ENCODE measurements at places on chromosomes 2 and 18.

GRCh38 chr2:226434702-226435101, 364.9 kb downstream of the IRS1 start:
- DNase-seq, result no peak
- peaks cover 30% of the 10 kb centered on the region for H3K27me3 ChIP-seq
- H3K36me3 ChIP-seq, result no peaks in the 10 kb centered on the region
- H3K27ac ChIP-seq, result no peak overlapping the region
- no peaks in the 10 kb centered on the region for H3K4me1 ChIP-seq

DNA sequence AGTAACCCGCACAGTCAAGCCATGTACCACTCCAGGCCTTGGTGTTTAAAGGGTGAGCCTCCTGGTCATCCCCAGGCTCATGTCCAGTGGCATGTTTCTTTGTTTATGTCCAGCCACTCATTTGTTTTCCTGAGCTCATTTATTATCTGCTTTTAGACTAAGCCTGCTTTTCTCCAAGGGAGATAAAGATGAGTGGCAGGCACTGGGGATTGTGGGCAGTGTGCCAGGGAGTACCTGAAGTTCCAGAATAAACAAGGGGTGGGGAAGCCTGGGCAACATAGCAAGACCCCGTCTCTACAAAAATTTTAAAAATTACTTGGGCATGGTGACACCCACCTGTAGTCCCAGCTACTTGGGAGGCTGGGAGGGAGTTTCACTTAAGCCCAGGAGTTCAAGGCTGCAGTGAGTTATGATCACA, 1.9 kb downstream of the ANXA4 start:
- H3K4me1 ChIP-seq, result peaks cover 23% of the 10 kb centered on the region
- no peak overlapping the region for H3K27ac ChIP-seq
- no peak overlapping the region for H3K4me3 ChIP-seq
- H3K27me3 ChIP-seq, result no peaks in the 10 kb centered on the region
- H3K36me3 ChIP-seq, result peaks cover 3% of the 10 kb centered on the region
- DNase-seq, result no peak

GRCh38 chr2:127644066-127645025, 1.6 kb upstream of the GPR17 start:
- H3K4me1 ChIP-seq, result peaks cover 26% of the 10 kb centered on the region
- H3K27ac ChIP-seq, result peak overlapping the region; percentile 39
- DNase-seq, result no peak
- H3K4me3 ChIP-seq, result no peak overlapping the region

DNA sequence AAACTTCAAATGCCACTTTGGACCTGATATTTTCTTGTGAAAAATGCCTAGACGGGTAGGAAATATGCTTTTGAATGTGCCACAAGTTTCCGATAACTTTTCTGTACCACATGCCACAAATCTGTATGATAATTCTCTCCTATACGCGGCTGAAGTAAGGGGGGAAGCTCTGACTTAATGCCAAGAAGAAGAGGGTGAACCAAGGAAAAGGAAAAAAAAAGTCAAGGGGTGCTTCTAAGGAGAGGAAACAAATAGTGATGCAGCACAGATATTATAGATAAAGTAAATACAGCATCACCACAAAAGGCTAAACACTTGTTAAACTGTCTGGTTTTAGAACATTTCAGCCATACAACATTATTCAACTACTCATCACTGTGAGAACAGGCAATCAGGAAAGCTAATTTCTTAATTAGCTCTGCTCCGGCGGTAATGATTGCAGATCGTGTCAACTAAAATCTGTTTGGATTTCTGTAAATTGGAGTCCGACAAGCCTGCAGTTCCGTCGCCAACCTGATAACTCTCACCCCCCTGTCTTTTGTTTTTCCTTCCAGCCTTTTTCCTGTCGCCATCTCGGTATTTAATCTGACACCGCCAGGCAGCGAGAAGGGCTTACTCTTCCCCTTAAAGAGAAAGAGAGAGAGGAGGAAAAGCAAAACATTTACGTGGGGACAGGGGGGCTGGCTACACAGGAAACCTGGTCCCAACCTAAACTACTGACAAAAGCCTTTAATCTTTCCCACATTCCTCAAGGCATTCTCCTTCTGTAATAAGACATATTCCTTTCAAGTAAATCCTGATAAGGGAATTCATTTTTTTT, 67.5 kb downstream of the ZEB2 start:
- H3K27ac ChIP-seq, result peak overlapping the region; percentile 6
- peaks cover 22% of the 10 kb centered on the region for H3K4me1 ChIP-seq
- no peaks in the 10 kb centered on the region for H3K36me3 ChIP-seq

- DNase-seq, result no peak
- H3K36me3 ChIP-seq, result no peaks in the 10 kb centered on the region
- no peak overlapping the region for H3K27ac ChIP-seq
- H3K4me1 ChIP-seq, result no peaks in the 10 kb centered on the region
- H3K4me3 ChIP-seq, result no peak overlapping the region
- H3K27me3 ChIP-seq, result peaks cover 14% of the 10 kb centered on the region
Measured at GRCh38 chr2:151114874-151115273, 146.8 kb downstream of the RBM43 start.

GRCh38 chr2:80328159-80328571, 23.6 kb upstream of the LRRTM1 start:
- no peaks in the 10 kb centered on the region for H3K27me3 ChIP-seq
- no peak for DNase-seq
- H3K4me1 ChIP-seq, result no peaks in the 10 kb centered on the region

DNA sequence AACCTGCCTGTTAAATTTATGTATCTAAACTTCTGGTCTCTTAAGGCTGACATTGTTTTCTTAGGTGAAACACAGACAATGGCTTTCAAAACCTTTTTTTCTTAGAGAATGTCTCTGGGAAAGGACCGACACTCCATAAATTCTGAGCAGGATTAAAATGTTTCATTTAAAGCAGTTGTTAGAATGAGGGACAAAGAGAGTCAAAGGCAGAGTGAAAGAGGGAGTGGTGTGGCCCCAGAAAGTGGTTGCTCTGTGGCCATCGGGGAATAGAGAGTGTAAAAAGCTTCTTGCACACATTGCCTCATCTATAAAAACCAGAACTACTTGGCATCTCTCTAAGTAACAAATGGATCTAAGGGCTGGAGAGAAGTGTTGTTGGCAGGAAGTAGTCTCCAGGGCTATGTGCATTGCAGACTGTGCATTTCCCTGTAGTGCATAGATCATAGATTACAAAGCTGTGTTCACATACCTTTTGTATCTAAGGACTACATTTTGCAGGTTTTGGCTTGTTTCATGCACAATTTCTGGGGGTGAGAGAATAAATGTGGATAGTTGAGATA, 3.6 kb downstream of the RPRM start:
- no peak for DNase-seq
- no peaks in the 10 kb centered on the region for H3K36me3 ChIP-seq
- H3K27me3 ChIP-seq, result peaks cover 66% of the 10 kb centered on the region
- no peak overlapping the region for H3K27ac ChIP-seq
- no peak overlapping the region for H3K4me3 ChIP-seq
- peaks cover 15% of the 10 kb centered on the region for H3K4me1 ChIP-seq

DNA sequence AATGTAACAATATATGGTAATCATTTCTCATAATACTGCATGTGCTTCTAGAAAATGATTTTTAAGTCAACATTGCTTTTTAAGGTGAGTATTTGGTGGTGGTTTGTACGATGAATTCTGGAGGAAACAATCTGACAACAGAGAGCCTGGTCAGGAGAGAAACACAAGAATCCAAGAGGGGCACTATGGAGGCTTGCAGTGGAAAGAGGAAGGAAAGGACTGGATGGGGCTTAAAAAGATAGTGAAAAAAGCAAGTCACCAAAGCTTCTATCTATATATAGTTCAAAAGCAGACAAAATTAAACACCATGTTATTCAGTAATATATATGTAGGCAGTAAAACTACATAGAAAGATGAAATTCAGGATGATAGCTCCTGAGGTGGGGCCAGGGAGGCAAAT, 109.4 kb upstream of the SERTAD2 start:
- H3K4me3 ChIP-seq, result no peak overlapping the region
- H3K36me3 ChIP-seq, result peaks cover 3% of the 10 kb centered on the region
- no peak overlapping the region for H3K27ac ChIP-seq
- H3K27me3 ChIP-seq, result no peaks in the 10 kb centered on the region

DNA sequence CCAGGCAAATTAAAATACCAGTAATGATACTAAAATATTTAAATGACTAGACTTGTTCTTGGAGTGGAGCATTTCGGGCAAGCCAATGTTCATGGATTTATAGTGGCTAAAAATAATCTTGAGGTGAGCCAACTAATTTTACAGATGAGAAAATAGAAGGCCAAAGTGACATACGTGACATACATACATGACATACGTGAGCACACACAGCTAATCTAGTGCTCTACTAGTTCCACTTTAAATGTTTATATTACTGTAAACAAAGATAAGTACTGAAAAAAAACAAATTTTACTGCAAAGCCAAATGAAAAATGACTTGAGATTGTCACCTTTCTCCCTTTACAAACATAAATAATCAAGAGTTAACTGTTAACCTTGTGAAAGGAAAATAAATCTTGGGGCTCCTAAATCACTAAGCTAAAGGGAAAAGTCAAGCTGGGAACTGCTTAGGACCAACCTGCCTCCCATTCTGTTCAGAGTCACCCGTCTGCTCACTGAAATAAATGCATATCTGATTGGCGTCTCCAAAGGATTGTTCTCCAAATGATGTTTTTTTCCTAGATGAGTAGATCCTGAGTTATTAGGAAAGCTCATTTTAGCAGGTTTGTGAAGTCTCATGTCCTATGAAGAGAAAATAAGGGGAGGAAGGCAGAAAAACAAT, 96.7 kb downstream of the PMS1 start:
- H3K27me3 ChIP-seq, result peaks cover under 1% of the 10 kb centered on the region
- no peak overlapping the region for H3K27ac ChIP-seq
- H3K4me3 ChIP-seq, result no peak overlapping the region
- H3K36me3 ChIP-seq, result peaks cover 5% of the 10 kb centered on the region

DNA sequence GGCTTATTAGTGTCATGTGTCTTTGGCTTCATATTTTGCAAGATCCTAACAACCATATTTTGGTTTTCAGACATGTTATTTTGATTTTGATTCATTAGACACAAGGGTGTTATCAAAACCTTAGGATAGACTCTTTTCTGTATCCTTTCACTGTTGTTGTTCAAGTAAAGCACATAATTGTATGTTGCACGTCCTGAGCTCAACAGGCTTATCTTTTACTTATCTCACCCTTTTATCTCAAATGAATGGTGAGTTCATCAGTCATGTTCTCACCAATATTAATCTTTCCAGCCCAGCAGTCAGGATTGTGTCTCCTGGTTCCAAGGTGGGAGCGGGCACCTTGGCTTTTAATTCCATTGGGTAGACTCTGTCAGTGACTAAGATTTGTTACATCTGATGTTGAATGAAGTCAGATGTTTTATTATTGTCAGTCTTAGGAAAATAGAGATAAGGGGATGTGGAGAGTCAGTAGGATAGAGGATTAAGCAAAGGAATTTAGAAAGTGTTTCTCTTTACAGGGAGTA, 11.9 kb downstream of the GPN1 start:
- H3K36me3 ChIP-seq, result peaks cover 9% of the 10 kb centered on the region
- H3K4me3 ChIP-seq, result peak overlapping the region; percentile 41
- H3K27me3 ChIP-seq, result no peaks in the 10 kb centered on the region
- no peak overlapping the region for H3K27ac ChIP-seq
- no peak for DNase-seq

- H3K36me3 ChIP-seq, result no peaks in the 10 kb centered on the region
- H3K4me1 ChIP-seq, result no peaks in the 10 kb centered on the region
- peaks cover 24% of the 10 kb centered on the region for H3K27me3 ChIP-seq
- H3K27ac ChIP-seq, result no peak overlapping the region
Measured at GRCh38 chr18:9796011-9796410, 87.9 kb downstream of the RAB31 start.

GRCh38 chr2:140286377-140286776, 1506.2 kb upstream of the NXPH2 start:
- H3K4me3 ChIP-seq, result no peak overlapping the region
- no peaks in the 10 kb centered on the region for H3K27me3 ChIP-seq
- no peak for DNase-seq
- H3K36me3 ChIP-seq, result no peaks in the 10 kb centered on the region
- no peaks in the 10 kb centered on the region for H3K4me1 ChIP-seq

GRCh38 chr2:190098851-190099250, 36.3 kb upstream of the MSTN start:
- H3K27me3 ChIP-seq, result peaks cover 4% of the 10 kb centered on the region
- peaks cover 2% of the 10 kb centered on the region for H3K36me3 ChIP-seq
- H3K4me3 ChIP-seq, result no peak overlapping the region
- peaks cover 2% of the 10 kb centered on the region for H3K4me1 ChIP-seq

DNA sequence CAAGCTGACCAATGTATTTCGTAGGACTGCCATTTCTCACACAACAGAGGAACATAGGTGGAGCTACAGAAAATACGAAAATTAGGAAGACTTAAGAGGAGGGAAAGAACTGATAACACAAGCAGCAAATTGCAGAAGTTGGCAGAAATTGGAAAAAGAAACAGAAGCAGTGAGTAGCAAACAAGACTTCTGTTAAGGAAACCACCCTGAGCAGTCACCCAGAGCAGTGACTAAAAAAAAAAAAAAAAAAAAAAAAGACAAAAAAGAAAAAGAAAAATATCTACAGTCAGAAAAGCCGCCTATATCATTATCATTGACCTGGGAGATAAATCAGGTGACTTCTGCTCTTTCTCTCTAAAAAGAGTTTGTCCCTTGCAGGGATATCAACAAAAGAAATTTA, 21.4 kb downstream of the STK17B start:
- no peak for DNase-seq
- peak overlapping the region; percentile 74 for H3K4me3 ChIP-seq
- peaks cover 18% of the 10 kb centered on the region for H3K36me3 ChIP-seq
- H3K27ac ChIP-seq, result peak overlapping the region; percentile 81

DNA sequence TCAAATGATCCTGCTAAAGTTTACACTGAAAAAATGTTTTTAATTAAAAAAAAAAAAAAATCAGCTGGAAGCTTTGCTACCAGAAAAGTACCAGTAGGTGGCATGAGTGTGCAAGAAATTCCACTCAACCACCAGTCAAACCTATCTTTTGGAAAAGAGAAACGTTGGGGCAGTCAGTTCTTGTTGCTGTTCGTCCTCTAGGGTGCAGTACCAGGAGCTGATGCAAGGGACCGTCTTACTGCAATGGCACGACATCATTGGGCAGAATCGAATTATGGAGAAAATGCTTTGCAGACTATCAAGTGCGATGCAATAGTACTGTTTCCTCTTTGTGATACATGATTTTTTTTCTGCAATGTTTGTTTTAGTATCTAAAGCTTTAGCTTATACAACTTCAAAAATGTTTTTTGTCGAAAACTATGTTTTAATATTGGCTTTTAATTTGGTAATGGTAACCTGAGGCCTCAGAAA, 18.3 kb downstream of the YPEL5 start:
- no peaks in the 10 kb centered on the region for H3K27me3 ChIP-seq
- peaks cover 36% of the 10 kb centered on the region for H3K4me1 ChIP-seq
- H3K36me3 ChIP-seq, result peaks cover 20% of the 10 kb centered on the region
- H3K4me3 ChIP-seq, result peak overlapping the region; percentile 59

DNA sequence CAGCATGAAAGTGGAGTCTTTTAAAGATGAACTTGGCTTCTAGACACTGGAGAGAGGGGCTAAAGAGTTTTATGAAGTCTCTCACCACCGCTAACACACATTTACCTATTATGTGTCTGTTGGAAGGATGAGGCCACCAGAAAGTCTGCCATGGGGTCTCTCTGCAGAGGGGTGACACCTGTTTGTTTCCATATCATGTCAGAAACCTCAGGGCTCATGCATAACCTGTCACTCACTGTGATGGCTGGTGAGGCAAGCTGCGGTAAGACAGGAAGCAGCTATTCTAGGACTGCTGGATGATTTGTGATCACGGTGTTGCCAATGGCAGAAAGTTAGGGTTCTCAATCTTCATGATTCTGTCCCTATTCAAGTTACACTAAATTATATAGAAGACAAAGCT, 60.8 kb upstream of the DNMT3A start:
- peaks cover 4% of the 10 kb centered on the region for H3K36me3 ChIP-seq
- H3K27ac ChIP-seq, result no peak overlapping the region
- no peaks in the 10 kb centered on the region for H3K27me3 ChIP-seq
- no peak for DNase-seq
- H3K4me1 ChIP-seq, result peaks cover 11% of the 10 kb centered on the region
